ENCODE measurements at places on chromosomes 7 and 10. TPM values are rescaled to one million over a fixed set of nuclear protein-coding genes. Genes with fewer than 3 reads are reported as not detected.

- DNase-seq: no peak
Observed at GRCh38 chr7:28703037-28703765, 254.9 kb downstream of the TRIL start.

SYT15B gene
- polyA plus RNA-seq: 0.11 TPM

DNA sequence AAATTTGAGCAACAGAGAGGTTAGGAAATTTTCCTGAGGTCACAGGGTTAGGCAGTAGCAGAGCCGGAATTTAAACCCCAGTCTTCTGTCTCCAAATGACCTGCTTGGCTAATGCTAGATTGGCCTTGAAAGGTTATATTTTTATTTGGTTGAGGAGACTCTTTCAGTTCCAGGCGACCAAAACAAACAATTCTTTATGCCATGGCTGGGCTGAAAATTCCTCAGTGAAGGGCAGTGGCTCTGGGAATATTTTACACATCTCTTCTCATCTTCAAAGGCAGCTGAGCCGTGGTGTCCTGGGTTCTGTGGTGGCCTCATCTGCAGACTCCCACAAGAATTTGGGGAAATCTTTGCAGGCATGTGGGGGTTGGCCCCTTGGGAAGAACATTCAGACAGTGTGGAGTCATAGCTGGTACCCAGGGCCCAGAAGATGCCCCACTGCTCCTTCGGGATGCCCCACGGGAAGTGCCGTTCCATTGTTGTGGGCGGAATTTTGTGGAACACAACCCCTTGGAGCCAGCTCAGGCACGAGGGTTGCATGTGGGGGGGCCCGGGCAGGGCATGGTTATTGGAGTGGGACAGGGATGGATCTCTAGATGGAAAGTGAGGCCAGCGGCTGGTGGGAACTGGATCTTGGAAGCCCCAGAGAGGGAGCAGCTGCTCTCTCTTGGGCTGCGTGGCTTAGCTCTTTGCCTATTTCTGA lies 33.2 kb downstream of the RPS24 start:
- DNase-seq: no peak

DNA sequence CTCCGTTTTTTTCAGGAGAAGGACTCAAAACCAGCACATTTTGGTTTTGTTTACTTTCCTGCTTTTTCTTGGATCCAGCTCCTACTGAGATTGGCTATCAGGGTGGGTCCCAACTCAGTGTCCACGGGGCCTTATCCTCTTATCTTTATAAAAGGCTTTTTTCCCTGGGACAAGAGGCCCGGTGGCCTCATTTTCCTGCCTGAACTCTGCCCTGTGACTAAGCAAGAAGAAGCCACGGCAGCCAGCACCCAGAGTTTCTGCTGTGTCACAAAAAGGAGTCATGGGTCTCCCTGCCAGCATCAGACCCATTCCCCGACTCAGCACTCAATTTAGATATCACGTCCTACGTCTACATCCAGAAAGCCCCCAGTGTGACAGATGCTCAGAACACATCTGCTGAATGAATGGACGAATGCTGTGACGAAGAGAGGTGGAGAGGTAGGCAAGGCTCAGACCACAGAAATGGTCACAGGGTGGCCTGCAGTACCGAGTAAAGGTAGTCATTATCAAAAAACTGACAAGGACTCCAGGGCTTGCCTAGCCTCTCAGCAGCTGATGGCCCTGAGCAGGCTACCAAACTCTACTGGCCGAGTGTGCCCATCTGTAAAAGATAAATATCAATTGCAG lies 16.7 kb downstream of the DLG5 start:
- no peak for DNase-seq

- no peak for DNase-seq
Observed at GRCh38 chr7:1847260-1848001, 177.4 kb downstream of the ELFN1 start.

- no peak for DNase-seq
Observed at GRCh38 chr10:24603333-24603732, 120.4 kb downstream of the ARHGAP21 start.

DNA sequence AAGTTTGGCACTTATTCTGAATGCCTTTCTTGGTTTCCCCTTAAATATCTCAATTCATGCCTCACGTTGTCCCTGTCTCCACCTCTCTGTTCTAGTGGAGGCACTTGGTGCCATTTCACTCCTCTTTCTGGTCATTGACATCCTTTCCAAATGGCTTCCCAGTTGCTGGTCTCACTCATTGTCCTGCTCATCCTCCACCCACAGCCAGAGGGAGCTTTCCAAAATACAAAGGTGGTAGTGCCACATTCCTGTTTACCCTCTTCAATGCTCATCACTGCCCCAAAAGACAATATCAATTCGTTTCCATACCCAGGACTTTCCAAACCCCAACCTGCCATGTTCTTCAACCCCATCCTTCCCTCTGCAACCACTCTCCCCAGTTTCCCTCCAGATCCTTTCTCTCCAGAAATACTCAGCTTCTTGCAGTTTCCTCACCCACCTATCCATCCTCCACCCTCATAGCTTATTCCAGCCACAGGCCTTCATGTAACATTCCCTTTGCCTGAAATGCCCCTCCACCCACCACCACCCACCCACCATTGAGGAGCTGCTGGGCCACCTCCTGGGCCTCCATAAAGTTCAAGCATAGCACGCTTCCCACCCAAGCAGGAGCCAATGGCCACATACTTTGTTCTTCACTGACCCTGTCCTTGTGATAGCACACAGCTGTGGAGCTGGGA lies 63.1 kb upstream of the ADRB1 start:
- no peak for DNase-seq

CFAP69 gene
- polyA plus RNA-seq: 2.0 TPM

- DNase-seq: no peak
Observed at GRCh38 chr7:134690614-134691504, 44.2 kb downstream of the BPGM start.

TMEM225B gene
- 0.72 TPM for polyA plus RNA-seq

DNA sequence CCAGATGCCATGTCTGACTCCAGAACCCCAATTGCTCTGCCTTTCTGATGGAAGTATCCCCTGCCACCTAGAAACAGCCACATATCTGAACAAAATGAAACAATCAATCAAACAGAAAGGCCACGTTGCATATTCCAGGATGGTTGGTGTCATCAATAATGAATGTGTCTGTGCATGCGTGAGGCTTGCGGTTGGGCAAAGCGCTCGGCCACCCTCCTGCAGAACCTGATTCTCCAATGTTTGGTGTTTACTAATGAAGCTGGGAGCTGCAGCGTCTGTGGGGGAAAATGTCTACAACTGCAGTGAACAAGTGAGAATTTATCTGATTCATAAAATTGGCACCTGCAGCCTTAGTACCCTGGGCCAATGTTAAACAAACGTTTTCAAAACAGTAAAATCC lies 121.2 kb upstream of the ADARB2 start:
- DNase-seq: no peak

DNA sequence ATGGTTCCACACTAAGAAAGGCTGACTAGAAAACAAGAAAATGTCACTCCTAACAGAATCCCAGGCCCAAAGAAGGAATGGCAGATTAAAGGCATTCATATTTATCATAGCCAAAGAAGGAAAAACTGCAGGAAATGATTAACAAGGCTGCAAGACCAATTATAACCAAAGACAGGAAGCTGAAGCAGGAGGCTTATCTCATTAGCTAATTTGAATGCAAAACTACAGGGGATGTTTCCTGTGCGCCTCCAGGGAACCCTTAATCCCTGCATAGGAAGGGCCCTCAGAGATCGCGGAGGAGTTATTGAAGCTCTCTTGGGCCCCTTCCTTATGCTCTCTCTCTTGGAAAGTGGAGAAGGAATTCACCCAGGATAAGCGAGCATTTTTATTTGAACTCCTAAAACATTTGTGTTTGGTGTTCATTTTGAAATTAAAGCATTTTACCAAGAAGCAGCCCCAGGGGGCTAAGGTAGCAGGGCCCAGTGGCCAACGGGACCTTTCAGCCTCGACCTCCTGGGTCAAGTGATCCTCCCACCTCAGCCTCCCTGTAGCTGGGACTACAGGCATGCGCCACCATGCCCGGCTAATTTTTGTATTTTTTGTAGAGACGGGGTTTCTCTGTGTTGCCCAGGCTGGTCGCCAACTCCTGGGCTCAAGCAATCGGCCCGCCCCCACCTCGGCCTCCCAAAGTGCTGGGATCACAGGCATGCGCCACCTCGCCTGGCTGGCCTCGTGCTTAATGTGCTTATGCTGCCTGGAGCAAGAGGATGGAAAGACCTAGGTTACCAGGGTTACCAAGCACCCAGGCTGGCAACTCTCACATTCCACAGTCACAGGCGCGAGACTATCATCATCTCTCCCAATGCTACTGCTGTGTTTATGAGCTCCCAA lies 24.1 kb upstream of the PROSER2 start:
- DNase-seq: no peak

DNA sequence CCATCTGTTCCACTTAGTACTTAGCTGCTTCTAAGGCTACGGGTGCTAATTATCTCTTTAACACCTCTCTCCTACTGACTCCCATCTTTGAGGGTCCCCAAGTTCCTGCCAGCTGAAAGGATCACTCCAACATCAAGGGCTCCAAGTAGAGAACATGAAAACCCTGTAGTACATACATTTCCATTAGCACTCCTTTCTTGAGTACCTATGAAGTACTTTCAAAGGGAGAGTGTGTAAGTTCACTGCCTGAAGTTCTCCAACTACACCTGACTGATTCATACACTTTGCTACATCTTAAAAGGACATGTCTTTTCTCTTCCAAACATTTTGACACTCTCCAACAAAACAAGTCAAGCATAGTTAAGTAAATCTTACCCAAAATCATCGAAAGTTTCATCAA lies 113.8 kb downstream of the COL28A1 start:
- no peak for DNase-seq

SKIDA1 gene
- 0.62 TPM for polyA plus RNA-seq

- no peak for DNase-seq
Observed at GRCh38 chr7:127786184-127786583, 134.2 kb downstream of the SND1 start.

BLOC1S2 gene
- 75.0 TPM for polyA plus RNA-seq

DNA sequence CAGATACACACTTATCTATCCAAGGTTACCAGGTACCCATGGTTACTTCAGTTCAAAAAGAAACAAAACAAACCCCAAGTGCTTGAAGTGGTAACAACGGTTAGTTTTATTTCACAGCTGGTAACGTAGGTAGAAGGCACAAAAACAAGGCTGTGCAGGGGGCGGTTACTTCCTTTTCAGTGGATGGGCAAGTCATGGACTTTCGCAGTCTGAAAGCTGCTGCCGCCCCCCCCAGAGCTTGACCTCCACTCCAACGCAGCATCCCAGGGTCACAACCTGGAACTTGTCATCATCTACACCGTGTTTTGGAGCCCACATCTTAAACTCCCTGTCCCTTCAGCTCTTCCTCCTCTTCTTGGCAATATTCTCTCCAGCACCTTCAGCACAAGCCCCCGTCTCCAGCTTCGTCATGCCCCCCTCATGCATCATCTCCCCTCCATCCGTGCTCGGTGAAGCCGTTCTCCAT lies 181.2 kb upstream of the ITGB1 start:
- no peak for DNase-seq
